T-helper 1 cell (primary cell): ENCODE measurements at places on chromosomes 6 and 20.

- no peak for DNase-seq
These were observed 78.3 kb downstream of the BTBD3 start for GRCh38 chr20:11995805-11996567.

DNA sequence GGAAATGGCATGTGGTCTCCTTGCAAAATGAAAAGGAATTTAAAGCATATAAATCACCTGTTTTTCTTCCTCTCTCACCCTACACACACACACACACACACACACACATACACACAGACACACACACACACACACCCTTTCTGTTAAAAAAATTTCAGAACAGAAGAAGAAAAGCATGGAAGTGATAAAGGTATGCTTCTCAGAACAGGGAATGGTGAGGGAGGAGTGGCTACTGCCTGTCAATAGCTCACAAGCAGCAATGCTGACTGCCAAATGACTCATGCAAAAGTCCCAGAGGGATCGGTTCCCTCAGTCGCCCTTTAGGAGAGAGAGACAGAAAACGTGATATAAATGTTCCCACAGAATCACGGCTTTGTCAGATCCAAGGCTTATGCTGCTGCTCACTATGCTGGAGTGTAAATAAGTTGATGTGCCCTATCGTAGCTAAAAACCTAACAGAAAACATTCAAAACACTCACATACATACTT lies 102.6 kb downstream of the IBTK start:
- DNase-seq: no peak

DNA sequence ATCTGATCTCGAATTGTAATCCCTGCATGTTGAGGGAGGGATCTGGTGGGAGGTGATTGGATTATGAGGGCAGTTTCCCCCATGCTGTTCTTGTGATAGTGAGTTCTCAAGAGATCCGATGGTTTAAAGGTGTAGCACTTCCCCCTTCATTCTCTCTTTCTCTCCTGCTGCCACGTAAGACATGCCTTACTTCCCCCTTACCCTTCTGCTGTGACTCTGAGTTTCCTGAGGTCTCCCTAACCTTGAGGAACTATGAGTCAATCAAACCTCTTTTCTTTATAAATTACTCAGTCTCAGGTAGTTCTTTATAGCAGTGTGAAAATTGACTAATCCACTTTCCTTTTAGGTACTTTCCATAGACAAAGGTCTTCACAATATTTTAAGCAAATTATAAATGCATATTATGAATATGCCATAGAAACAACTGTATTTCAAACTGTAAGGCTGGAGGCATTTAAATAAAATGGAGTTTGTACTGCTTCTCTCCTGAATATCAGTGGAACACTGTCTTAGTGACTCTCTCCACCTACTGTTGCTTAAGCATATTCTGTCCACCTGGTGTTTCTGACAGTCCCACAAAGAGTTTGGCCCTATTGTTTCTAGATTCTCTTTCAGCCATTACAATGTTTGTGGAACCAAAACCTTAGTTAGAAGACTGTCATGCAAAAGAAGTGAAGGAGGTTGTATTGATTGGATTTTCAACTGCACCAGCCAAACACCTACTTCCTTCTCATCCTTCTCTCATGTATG lies 24.3 kb upstream of the IL17A start:
- DNase-seq: no peak

DNA sequence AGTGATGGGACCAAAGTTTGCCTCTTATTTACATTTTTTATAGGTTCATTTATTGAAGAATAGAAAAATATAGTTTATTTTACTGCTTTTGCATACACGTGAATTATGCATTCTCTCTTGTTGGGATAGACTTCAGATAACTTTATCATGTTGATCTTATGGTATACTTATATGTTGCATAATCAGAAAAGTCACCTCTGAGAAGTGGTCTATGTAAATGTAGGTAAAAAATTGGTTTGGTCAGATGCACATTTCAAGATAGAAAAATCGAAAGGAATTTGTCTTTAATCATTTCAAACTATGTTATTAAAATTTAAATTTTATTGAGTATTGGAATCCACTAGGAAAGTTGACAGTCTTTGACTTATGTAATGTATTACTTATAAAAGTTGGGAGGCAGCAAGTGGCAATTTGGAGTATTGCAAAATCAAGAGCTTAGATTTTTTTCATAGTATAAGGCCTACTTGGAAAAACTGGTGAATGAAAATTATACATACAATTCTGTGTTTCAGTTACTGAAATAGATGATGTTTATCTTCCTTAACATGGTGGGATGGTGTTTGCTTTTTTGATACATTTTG lies 2.4 kb downstream of the PHF3 start:
- no peak for DNase-seq

GRCh38 chr6:84625506-84625905 lies 138.9 kb downstream of the TBX18 start:
- DNase-seq: no peak

GRCh38 chr6:96898241-96898851 lies 655 bp upstream of the NDUFAF4 start:
- DNase-seq: no peak

DNA sequence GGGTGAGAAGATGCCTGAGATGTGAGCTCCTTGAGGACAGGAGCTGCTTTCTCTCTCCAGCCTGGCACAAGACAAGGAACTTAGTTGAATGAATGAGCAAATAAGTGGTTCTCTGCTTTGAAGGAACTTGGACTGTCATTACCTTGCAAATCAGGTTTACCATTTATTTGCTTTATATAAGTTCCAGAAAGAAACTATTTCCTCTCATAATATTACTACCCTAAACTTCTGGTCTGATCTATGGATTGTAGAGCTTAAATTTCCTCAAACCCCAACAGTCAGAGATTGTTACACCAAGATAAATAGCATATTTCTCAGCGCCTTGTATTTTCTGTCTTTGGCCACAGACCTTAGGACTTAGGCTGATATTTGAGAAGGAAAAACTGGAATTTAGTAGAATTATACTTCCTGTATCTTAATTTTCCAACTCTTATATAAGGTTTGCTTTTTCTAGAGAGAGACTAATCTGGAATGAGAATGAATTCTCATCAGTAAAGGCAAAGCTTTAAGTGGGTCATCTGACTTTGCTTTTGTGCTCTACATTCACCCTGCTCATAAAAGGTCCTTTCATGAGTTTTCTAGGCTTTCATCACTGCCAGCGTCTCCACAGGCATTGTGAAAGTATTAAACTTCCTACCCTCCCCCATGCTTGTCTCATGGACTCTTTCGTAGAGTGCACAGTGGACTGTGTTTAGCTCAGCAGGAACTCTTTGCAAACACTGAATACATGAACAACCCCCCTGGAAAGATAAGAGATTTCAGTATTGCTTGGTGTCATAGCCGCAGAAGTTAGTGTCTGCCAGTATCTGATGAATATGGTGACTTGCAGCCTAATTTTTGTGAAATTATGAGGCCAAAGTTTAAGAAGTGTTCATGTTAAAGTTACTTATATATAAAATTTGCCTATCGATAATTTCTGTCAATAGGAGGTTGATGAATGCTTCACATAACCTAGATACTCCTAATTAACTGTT lies 74.0 kb downstream of the PTPRA start:
- DNase-seq: no peak

GRCh38 chr6:7268816-7269555 lies 44.0 kb downstream of the SSR1 start:
- DNase-seq: no peak

- DNase-seq: no peak
These were observed 102.3 kb downstream of the UBE3D start for GRCh38 chr6:82963191-82963925.

- no peak for DNase-seq
These were observed 19.8 kb downstream of the GMPR start for GRCh38 chr6:16257999-16258708.

DNA sequence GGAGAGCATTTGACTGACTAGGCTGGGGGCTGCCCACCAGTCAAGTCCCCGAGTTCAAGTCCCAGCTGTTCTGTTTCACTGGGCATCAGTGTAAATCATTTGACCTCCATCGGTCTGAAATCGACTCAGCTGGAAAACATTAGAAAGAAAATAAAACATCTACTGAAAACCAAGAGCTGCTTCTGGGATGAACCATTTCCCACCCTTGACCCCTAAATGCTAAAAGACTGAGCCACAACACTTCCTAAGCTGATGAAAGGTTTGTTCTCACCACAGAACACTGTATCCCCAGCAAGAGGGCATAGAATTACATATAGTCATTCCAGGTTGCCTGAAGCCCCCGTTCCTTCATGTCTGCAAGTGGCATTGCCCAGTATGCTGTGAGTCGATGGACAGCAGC lies 237.0 kb upstream of the TAB2 start:
- DNase-seq: no peak

- no peak for DNase-seq
These were observed 15.6 kb downstream of the MAS1 start for GRCh38 chr6:159906400-159906799.

GRCh38 chr6:79470728-79471127 lies 66.5 kb downstream of the LCA5 start:
- no peak for DNase-seq

- DNase-seq: no peak
These were observed 622.6 kb downstream of the EPM2A start for GRCh38 chr6:145112711-145113148.

DNA sequence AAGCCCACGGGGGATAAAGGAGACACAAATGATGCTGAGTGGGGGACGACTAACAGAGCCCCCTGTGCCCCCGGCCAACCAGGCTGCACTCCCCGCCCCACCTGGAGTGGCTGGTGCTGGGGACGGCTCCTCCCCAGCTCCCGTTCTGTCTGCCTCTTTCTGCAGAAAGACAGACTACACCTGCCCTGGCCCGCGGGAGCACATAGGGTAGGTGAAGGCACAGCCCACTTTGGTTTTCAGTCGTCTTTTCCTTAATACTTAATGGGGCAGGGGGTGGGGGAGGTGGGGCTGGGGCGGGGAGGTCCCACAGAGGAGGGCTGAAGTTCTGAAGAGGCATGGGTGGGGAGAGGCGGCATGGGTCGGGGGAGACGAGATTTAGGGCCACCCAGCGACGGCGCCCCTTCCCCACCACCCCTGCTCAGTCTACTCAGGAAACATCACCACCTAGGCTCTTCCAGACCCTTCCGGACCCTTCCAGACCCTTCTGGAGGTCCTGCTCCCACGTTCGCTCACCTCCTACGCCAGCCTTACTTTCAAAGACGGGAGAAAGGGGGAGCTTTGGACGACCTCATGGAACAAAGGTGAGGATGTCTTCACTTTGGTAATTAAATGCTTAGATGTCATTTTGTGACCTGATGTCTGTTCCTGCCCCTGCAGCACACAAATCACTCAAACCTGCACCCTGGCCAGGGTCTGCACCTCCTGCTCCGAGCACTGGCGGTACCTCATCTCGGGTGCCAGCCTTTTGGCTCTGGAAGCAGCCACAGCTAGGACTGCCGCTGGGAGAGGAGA lies 21.2 kb upstream of the FRMD1 start:
- peak; percentile 2 for DNase-seq

GRCh38 chr6:88983532-88983931 lies 20.1 kb upstream of the RNGTT start:
- DNase-seq: no peak

DNA sequence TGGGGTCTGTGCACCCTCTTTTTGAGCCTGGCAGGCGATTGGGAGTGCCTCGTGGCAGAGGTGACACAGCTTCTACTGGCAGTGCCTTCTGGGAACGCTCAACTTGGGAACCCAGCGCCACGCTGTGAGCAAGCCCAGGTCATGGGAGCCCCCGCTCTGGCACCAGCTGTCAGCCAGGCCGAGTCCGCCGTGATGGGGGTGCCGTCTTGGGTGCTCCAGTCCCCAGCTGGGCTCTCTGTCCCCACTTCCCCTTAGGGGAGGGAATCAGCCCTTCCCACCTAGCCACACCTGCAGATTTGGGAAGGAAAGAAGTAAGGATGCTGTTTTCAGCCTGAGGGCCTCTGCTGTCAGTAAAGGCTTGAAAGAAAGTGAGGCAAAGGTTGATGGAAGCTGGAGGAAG lies 31.0 kb upstream of the NTSR1 start:
- no peak for DNase-seq

DNA sequence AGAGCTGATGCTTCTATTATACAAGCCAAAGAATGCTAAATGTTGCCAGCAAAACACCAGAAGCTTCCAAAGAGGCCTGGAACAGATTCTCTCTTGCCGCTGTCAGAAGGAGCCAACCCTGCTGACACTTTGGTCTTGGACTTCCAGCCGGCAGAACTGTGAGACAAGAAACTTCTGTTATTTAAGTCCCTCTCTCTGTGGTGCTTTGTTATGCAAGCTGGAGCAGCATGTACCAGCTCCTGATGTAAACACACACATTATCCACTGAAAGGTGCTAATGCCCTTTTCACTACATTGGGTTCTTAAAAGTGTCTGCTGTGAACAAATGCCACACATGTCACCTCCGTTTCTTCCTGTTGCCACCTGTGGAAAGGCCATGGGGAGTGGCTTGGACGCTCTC lies 25.9 kb upstream of the PRELID3B start:
- DNase-seq: no peak

DNA sequence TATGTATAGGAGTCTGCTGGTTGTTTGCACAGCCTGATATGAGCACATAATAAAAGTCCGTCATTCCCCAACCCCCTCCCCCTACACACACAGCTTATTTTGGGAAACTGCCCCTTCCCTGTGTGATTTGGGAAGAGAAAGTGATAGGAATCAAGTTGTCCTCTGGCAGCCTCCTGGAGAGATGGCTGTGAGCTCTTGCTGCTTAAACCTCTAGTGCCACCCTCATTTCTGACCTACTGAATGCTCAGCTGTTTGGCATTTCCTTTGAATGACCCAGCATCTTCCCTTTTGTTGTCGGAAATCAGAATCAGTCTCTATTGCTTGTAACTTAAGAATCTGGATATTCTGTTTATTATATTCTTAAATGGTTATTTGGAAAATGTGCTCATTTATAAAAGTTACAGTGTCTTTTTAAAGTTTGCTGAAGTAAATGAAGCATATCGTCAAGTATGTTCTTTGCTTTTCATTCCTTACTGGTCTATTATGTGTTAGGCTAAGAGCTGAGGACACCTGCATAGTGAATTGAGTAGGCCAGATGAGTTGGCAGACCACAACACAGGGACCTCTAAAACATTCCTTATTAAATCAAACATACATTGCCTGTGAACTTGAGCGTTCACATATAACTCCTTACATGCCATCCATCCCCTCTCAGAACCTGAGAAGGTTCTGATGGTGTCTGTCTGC lies 5.5 kb downstream of the RWDD2A start:
- DNase-seq: no peak

DNA sequence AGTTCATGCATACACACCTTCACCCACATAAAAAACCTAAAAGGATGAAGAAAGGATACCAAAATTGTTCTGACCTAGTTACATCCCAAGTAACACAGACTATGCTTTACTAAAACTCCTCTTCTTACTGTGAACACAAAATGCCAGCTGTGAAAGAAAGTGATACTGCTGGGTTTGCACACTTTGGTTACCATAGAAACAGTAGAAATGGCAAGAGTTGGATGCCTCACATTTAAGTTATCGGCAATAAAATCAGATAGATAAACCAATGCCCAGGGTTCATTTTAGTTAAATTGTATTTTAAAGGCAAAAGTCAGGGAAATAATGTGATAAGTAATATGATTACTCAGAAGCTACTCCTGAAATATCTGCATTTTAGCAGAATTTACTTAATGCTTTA lies 161.9 kb downstream of the CDK19 start:
- DNase-seq: no peak

GRCh38 chr6:28203201-28203600 lies 21.9 kb upstream of the ZSCAN9 start:
- DNase-seq: no peak

- no peak for DNase-seq
These were observed 60.9 kb downstream of the SAMD3 start for GRCh38 chr6:130161683-130162404.
